ENCODE measurements at places on chromosomes 16 and 17.

- DNase-seq = no peak
These were observed 466.6 kb upstream of the ERCC4 start for GRCh38 chr16:13453325-13453724.

DNA sequence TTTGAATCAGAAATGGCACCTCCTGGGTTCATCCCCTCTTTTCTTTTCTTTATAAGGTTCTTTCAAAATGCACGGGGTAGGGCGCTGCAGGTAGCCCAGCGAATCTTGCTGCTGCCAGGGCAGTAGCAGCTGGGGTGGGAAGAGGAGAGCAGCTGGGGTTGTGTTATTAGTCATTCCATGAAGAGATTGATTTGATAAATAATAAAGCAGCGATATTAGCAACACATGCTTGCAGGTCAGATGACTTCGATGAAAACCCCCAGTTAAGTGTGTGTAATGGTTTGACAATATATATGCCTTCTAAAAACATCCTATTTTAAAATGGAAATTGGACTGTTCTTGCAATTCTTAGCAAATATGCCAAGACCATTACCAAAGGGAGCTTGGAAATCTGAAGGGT lies 200.7 kb downstream of the CCDC182 start:
- no peak for DNase-seq

DNA sequence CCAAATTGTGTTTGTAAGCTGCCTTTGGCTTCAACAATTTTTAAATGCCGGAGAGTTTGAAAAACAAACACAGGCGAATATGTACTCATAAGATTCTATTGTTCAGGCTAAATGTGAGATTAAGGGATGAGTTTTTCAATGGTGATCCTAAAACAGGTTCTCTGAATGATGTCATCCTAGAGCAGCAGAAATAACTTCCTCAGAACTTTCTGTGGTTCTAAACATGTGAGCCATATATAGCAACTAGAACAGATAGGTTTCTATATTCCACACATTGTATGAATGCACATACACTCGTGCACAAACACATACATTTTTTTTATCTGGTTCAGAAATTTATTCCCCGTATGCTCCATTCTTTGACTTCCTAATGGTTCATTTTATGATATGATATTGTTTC lies 1352.2 kb downstream of the CDH8 start:
- DNase-seq = no peak

DNA sequence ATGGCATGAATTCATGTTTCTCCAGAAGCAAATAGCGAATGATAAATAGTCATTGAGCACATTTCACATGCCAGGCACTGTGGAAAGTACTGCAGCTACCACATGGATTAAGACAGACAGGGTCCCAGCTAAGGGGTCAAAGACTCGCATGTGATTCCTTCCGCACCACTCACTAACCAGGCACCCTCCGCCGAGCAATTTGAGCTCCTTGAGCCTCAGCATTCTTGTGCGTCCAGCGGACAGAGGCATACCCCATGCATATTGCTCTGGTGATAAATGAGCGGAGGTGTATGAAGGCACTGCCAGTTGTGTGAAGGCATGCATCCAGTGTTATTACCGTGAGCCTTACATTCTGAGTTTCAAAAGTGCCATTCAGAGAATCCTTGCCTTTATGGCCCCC lies 358.7 kb downstream of the HS3ST4 start:
- DNase-seq = no peak

- no peak for DNase-seq
These were observed 7.3 kb downstream of the GSE1 start for GRCh38 chr16:85620374-85620773.

DNA sequence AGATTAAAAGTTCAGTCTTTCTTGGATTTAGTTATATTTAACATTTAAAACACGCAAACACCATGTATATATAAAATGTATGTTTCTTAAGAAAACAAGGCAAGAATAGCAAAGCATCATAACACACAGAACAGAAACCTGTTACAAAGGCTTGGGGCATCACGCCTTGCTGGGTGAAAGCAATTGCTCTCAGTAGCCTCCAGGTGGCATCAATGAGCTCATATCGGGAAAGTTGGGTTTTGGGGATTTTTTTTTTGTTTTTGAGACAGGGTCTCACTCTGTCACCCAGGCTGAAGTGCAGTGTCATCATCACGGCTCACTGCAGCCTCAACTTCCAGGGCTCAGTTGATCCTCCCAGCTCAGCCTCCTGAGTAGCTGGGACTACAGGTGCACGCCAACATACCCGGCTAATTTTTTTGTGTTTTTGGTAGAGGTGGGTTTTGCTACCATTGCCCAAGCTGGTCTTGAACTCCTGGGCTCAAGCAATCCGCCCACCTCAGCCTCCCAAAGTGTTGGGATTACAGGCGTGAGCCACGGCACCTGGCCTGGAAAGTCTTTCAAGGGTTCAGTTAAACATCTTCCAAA lies 56.9 kb downstream of the CYB5D2 start:
- peak; percentile 59 for DNase-seq

GRCh38 chr17:41894791-41895331 lies 23.9 kb downstream of the ACLY start:
- no peak for DNase-seq

DNA sequence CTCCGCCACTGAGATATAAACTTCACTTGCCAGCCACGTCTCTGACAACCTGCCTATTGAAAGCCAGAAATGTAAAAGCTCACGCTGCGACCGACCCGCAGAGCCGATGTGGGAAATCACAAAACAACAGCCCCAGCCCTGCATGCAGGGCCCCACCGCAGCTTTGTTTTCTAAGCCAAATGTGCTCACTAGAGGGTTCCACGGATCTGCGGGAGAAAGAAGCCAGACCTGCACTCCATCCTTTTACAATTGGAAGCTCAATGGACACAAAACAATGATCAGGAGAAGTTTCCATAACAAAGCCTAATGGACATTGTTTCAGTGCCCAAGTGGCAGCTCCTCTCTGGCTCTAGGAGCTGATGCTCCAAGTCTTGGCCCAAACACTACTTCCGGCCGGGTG lies 33.1 kb downstream of the WIPI1 start:
- no peak for DNase-seq

GRCh38 chr16:86117756-86118155 lies 218.8 kb downstream of the IRF8 start:
- no peak for DNase-seq

GRCh38 chr17:19630661-19631060 lies 17.9 kb upstream of the ALDH3A2 start:
- DNase-seq = no peak

DNA sequence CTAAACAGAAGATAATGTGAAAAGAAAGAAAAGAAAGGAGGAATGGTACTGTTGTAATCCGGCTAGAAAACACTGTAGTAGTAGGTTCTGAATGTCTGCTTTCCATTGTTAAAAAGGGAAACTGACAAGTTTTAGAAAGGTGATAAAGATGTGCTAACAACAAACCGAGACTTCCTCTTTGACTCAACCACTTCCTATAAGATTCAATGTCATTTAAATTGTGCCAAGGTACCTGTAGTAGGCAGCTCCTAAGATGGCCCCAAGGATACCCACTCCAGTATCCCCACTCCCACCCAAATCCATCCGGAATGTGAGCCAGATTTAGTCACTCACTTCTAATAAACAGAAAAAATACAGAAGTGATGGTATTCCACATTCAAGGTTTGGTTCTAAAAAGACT lies 31.2 kb downstream of the XYLT1 start:
- no peak for DNase-seq

DNA sequence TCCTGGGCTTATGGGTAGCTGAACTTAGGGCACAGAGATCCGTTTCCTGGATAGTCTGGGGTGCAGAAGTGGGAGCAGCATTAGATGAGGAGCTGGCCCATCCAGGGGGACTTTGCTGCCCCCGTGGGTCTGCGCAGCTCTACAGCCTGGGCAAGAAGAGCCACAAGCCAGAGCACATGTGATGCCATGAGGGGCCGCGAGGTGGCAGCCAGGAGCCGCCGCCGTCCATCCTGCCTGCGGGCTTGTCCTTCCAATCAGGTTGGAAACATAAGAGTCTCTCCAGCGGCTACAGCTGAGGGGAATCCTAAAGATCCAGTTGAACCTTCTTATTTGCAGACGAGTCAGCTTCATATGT lies 21.9 kb downstream of the C1QTNF1 start:
- DNase-seq = no peak

GRCh38 chr16:86531641-86532525 lies 21.6 kb downstream of the FOXF1 start:
- DNase-seq = no peak

DNA sequence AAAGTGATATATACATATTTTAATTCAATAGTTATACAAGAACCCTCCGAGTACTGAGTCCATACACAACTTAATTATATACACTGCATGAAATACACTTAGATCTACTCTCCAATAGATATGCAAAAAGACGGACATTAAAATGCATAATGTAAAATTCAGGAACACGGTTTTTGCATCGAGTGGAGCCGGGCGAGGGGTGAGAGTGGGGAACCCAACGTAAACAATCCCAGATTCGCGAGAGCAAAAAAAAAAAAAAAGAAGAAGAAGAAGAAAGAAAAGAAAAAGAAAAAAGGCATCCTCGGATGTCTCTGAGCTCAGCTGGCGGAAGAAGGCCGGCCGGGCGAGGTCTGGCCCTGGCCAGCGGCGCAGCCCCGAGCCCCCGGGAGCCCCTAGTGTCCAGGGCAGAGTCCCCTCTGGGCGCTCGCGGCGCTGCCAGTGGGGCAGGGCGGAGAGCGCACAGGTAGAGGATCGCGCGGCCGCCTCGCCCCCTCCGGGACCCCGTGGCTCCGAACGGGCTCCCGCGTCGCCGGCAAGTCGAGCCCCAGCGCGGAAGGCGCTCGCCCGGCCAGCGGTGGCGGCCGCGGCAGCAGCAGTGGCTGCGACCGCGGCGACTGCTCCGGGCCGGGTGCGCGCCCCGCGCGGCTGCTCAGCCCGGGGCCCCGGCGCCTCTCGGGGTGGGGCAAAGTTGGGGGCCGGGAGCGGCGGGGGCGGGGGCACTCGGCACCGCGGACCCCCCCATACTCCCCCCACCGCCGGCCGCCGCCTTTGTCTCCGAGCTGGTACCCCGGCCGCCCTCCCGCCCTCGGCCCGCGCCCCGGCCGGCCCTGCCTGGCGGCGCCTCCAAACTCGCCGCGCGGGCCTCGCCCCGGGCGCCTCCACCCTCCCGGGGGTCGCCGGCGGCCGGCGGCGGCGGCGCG lies 9.6 kb upstream of the ZFHX3 start:
- DNase-seq = no peak

- DNase-seq = no peak
These were observed 62.5 kb downstream of the FTO start for GRCh38 chr16:53766304-53767016.

DNA sequence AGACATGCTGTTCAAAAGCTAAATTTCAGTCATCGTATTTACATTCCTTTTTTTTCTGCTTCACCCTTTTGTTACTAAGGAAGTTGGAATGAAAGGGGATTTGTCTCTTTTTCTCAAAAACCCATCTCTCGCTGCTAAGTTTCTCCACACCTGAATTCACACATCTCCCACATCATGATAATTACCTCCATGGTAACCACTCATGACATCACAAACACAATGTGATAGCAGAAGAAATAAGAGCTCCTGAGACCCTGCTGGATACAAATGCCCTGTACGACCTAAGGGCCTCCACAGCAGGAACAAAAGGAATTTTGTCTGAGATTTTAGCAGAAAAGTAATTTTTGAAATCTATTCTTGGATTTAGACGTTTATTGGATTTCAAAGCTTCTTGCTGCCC lies 82.6 kb upstream of the GNAO1 start:
- DNase-seq = no peak

DNA sequence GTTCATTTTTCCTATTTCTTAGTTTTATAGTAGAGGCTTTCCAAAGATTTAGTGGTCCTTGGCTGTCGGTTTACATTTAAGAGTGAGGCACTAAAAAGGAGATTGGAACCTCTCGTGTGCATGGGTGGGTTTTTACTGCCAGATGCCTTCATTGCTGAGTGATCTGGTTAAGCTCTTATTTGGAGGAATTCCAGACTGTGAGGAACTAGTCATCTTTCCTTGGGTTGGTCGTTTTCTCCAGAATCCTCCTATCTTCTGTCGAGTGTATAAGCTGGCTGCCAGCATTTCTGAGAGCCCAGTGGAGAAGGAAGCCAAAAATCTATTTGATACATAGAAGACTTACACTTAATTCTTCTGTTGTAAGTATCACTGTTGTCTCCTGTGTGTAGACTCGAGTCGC lies 22.6 kb downstream of the IST1 start:
- DNase-seq = no peak

- DNase-seq = no peak
These were observed 114.0 kb downstream of the CHD9 start for GRCh38 chr16:53168744-53169143.

DNA sequence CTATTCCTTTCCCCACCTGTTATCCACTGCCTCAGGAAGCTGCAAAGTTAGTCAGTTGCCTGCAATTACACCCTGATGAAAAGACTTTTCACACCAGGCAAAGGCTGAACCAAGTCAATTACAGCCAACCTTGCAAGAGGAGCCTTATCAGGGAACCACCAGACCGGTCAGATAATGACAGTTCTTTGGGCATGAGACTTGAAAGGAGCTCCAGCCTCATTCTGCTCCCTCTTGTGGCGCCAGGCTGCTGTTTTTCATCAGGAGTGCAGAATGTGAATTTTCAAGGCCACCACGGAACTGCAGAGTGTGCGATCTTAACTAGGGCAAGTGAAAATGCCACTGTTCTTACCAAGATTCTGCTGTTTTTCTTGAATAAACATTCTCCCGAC lies 22.5 kb downstream of the DNAI2 start:
- DNase-seq = no peak

GRCh38 chr16:56190677-56191155 lies 573 bp upstream of the GNAO1 start:
- no peak for DNase-seq

DNA sequence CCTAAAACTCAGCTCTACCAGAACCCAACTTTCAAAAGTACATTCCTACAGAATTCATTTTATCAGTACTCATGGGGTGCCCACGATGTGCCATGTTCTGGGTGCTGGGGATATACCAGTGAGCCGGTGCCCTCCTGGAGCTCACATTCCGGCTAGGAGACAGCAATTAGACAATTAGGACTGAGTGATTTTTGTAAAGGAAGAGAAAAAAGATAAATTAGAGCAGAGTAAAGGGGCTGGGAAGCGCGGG lies 449 bp upstream of the MRPL58 start:
- DNase-seq = no peak

- no peak for DNase-seq
These were observed 218.9 kb downstream of the MAF start for GRCh38 chr16:79381603-79382042.

- DNase-seq = no peak
These were observed 10.5 kb downstream of the NUFIP2 start for GRCh38 chr17:29283496-29283895.

- DNase-seq = no peak
These were observed 10.3 kb upstream of the MRPL58 start for GRCh38 chr17:75001915-75002843.

GRCh38 chr16:7513429-7513828 lies 180.8 kb downstream of the RBFOX1 start:
- no peak for DNase-seq

GRCh38 chr17:44297975-44298374 lies 10.4 kb upstream of the RUNDC3A start:
- no peak for DNase-seq

GRCh38 chr16:86530251-86531190 lies 20.2 kb downstream of the FOXF1 start:
- no peak for DNase-seq

- DNase-seq = peak; percentile 72
These were observed 106.4 kb downstream of the SLC39A11 start for GRCh38 chr17:72985882-72986720.

Data from ascending aorta (tissue), 2 donors.